ENCODE measurements at places on chromosomes 1 and 21.

DNA sequence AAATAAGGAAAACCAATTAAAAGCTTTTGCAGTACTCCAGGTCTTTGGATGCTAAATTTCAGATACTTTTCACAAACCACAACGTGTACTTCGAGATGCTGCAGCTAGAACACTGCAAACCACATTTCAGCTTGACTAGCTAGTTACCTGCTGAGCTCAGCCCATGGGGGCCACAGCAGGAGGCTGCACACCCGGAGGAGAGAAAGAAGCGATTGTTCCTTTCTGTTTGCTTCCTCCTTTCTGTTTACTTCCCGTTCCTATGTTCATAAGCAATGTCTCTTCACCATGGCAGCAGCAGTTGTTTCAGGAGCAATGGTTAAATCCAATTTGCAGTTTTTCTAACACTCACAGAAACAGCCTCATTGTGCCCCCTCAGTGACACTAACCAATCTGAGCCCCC, 225.6 kb upstream of the FGGY start:
- no peak for DNase-seq

- no peak for DNase-seq
Observed at GRCh38 chr1:98660940-98661543, 479 bp upstream of the SNX7 start.

DNA sequence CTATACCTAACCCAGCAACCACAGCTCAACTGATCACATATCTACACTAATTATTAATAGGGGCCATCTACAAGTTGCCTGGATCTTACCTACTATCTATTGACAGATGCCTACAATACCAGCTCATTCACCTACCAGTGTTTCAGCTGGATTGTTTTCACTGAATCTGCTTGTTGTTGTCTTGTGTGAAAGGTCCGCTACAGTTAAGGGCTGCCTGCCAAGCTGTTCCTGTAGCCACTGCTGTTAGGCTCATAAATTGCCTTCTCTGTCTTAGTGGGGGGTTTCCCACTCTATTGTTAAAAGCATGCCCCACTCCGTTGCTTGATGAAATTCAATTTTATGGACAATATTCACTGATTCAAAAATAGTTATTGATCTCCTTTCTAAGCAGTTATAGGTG, 199.7 kb upstream of the TMPRSS15 start:
- no peak for DNase-seq

GRCh38 chr1:198776602-198777029, 137.8 kb downstream of the PTPRC start:
- peak; percentile 64 for DNase-seq

DNA sequence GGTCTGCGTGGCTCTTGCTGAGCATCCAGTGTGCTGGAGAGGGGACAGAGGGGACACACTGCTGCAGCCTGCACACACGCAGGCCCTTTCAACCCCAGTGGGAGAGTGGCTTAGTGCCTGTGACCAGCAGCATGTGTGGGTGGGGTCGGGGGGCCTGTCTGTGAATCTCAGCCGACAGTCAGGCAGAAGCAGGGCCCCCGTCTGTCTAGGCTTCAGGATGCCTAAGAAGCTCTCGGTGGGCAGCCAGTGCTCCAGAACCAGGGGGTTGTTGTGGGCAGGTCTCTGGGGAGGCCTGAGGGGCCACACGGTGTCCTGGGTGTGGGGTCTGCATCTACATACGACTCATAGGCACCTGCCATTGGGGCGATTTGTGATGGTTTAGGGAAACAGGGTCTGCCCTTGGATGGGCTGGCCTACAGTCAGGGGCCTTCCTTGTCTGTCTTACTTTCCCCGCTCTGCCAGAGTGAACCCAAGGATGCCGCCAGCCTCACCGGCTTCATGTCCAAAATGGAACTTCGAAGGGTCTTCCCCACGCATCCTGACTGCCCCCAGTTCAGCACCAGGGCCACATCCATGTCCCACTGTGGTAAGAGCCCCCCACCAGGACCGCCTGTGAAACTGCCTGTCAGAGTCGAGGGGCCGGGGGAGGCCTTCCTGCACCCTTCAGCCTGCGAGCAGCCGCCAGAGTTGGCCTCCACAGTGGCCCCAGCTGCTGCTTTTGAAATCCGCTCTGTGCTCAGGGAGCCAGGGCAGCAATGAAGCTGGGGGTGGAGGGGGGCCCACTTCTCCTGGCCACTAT, 1.6 kb downstream of the CCDC27 start:
- DNase-seq = no peak

DNA sequence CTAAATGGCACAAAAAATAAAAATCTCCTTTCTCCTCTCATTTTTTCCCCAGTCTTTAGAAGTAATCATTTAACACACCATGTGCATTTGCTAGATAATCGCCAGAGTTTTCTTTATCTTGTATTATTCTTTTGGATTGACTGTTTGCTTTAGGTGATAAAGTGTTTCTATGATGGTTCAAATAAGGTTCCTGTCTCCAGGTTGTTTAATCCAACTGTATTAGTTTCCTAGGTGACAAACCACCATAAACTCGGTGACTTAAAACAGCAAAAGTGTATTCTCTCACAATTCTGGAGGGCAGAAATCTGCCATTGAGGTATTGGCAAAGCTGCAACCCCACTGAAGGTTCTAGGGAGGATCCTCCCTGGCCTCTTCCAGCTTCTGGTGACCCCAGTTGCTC, 51.6 kb upstream of the B3GALT5 start:
- no peak for DNase-seq

DNA sequence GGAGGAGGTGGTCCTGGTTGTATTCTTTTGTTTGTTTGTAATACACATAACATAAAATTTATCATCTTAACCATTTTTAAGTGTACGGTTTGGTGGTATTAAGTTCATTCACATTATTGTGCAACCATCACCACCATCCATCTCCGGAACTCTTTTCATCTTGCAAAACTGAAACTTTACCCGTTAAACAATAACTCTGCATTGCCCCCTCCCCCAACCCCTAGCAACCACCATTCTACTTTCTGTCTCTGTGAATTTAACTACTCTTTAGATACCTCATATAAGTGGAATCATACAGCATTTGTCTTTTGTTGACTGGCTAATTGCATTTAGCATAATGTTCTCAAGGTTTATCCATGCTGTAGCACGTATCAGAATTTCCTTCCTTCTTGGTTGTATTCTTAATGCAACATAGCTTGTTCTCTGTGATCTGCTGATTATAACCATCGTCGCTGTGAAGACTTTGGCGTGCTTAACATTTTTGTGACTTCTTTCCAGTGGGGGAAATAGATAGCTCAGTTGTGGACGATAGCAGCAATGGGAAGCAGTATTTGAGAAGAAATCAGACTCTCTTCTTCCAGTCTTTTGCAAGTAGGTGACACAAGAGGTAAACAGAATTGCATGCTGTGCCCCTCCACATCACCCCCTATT, 117.5 kb upstream of the HOOK1 start:
- peak; percentile 57 for DNase-seq

DNA sequence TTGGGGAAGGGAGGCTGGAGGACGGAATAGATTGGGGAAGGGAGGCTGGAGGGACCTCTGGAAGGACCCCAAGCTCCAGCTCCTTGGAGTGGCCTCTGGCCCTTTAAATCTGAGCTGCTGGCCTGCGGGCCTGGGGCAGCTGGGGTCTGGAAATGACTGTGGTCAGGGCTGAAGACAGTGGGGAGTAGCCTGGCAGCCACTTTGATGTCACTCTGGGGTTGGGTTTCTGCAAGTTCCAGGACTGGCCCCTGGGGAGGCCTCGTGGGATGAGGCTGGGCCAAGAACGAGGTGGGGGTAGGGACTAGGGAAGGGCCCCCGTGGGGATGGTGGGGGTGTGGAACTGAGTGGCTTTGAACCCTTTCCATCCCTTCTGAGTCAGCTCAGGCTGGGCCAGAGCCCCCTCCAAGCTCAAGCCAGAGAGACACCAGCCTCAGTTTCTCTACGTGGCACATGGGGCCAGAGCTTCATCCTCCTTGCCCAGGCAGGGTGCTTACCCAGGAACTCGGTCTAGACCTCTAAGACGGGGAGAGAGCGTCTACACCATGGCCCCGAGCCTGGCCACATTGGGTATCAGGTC, 59.7 kb downstream of the ALPL start:
- no peak for DNase-seq

DNA sequence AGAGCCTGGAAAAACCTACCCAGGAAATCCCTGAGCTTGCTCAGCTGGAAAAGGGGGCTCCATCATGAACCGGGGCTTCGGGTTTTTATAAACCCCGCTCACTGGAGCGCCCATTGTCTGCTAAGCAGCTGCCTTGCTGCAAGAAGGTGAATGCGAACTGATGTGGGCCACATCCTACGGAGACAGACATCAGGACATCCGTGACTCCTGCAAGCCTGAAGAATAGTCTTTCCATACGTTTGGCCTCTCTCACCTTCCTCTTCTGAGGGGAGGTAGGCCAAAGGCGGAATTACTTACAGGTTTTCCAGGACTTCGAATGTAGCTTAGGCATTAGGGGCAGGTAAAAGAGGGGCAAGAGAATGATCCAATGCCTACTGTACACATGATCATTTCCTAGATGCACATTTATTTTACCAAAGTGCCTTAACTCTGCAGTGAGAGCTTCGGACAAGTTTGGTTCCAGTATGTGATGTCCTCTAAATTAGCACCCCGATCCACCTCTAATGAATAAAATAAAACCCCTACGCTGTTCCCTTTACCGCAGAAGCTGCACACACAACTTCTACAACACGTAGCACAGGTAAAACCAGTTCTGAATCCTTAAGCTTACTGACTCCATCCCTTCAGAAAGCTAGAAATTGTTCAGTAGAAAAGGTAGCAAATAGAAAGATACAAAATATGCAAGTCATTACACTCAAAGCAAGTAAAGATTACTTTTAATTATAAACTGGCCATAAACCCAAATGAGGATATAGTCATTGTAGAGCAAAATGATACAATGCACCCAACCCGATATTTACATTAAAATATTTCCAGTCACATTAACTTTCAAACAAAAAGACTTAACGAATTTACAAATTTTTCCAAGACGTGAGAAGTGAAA, 866 bp upstream of the SORT1 start:
- DNase-seq = no peak

- no peak for DNase-seq
Observed at GRCh38 chr1:16212251-16212961, at the start of gene ARHGEF19. ARHGEF19 (minus strand) TSS chr1:16212652; CDS start chr1:16209054, 3,598 bp downstream.

- no peak for DNase-seq
Observed at GRCh38 chr21:17793246-17794123, 25.7 kb downstream of the C21orf91 start.
